ENCODE measurements at places on chromosomes 7 and 10.

DNA sequence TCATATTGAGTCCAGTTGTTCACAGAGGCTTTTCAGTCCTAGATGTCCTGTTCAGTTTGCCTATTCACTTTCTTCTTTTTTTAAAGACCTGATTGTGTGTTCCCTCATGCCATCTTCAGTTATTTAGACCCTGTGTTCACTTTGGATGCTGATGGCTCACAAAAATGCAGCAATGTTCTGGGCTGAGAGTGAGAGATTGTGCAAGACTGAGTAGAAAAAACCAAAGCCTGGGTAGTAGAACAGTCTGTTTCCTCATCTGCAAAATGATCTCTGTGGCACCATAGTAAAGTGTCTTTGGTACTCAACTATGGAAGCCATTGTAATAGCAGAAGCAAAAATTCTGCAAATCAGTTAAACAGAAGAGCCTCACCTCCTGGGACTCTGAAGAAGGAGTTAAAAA lies 43.2 kb downstream of the AKR1B1 start:
- no peak for DNase-seq

- DNase-seq, result no peak
Observed at GRCh38 chr7:44678471-44679179, 70.0 kb upstream of the ZMIZ2 start.

DNA sequence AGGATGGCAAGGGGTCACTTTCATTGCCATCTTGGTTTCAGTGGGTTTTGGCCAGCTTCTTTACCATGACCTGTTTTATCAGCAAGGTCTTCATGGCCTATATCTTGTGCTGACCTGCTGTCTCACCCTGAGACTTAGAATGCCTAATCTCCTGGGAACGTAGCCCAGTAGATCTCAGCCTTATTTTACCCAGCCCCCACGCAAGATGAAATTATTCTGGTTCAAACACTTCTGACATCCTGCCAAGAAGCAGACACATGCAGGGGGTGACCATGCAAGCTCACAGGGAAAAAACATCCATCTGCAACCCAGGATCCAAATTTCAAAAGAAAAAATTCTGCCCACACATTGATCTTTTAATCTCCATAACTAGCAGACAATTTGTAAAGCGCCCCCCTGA lies 88.4 kb upstream of the EEPD1 start:
- no peak for DNase-seq

DNA sequence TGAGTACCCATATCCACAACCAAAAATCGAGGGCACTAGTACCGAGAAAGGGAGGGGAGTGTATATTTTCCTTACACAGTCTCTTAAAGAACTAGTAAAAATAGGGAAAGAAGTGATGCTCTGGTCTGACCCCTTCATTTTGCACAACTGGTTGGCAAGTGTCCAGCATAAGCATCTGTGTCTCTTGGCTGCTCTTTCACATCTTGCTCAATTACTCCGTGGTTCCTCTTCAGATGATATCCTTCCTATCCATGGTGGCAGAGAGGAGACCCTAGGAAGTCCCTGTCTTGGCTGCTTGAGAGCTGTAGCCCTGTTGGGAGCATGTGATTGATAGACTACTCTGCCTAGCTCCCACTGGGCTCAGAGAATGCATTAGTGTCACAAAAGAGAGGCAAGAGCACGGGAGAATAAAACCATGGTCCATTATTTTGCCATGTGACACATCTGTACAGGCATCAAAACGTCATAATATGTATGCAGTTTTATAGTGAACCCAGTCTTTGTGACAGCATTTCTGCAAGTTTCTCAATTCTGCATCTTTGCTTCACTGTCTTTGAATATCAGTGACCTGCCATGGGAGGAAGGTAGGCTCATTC lies 111.8 kb upstream of the ANKRD1 start:
- no peak for DNase-seq

- no peak for DNase-seq
Observed at GRCh38 chr10:70958396-70958795, 70.0 kb upstream of the PCBD1 start.

GRCh38 chr10:77590344-77591237 lies 47.0 kb downstream of the KCNMA1 start:
- no peak for DNase-seq

DNA sequence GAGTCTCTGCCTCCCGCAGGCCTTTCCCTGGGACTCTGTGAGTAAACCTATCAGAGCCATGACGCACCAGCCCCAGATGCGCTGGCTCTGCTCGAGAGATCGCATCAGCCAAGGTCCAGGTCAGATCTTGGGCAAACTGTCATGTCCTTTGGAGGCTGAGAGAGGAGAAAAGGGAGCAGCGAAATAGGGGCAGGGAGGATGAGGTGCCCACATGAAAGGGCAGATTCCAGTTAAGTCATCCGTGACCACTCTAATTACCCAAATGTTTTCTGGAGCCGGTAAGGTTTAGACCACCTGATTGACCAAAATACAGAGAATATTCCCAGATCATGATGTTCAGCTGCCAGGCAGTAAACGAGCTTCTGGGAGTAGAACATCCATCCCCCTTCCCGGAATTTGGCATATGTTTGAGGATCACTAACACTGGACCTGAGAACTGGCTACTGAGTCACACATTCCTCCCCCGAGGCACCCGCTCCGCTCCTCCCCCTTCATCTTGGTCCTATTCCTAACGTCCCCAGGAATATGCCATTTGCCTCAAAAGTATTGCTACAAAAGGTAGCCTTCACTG lies 88.0 kb downstream of the FGFR2 start:
- no peak for DNase-seq

DNA sequence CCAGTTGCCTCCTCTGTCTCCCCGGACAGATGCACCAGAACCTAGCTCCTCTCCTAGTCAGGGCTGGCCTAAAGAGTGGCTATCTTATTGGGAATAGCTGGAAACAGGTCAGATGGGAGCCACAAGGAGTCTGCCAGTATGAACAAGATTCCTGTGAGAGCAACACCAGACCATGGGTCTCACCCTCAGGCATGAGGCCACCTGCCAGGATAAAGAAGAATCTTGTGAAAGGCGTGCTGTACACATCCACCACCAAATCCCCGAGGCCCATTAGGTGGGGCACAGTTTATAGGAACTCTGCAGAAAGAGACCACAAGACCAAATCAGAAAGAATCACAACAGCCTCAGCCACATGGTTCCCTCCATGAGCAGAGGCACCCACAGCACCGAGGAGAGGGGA lies 325.9 kb downstream of the TNS3 start:
- no peak for DNase-seq

- no peak for DNase-seq
Observed at GRCh38 chr7:92177362-92177761, 1.6 kb downstream of the LRRD1 start.

DNA sequence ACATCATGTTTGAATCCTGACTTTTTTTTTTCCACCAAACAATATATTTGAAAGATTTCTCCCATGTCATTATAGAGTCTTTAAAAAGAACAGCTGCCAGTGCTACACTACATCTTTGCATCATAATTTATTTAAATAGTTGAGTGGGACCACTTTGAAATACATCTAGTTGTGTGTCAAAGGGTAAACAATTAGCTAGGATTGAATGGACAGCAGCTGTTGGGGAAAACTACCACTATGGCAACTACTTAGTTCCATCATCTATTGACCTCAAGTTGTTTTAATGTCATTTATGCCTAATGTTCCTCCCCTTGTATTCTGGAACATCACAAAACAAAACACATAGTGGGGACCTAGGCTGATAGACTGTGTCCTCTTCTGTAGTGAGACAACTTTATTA lies 985.1 kb downstream of the SORCS1 start:
- DNase-seq, result no peak

GRCh38 chr10:84427903-84428650 lies 99.7 kb downstream of the CCSER2 start:
- no peak for DNase-seq

DNA sequence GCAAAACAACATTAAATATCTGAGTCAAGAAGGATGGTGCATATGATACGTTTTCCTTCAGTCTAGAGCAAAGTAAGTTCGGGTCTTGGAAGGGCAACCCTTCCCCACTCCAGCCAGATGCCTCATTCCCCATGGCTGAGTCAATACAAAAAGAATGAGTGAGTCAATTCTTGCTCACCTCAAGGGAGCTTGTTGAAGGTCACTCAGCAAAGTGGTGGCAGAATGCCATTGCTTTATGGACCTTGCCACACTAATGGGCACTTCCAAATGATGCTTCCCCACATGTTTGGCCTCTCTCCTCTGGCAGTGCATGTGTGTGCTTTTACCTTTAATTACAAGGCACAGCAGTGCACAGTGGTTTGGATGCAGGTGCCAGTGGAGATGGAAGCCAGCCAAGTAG lies 296.5 kb downstream of the SORCS3 start:
- DNase-seq, result no peak

DNA sequence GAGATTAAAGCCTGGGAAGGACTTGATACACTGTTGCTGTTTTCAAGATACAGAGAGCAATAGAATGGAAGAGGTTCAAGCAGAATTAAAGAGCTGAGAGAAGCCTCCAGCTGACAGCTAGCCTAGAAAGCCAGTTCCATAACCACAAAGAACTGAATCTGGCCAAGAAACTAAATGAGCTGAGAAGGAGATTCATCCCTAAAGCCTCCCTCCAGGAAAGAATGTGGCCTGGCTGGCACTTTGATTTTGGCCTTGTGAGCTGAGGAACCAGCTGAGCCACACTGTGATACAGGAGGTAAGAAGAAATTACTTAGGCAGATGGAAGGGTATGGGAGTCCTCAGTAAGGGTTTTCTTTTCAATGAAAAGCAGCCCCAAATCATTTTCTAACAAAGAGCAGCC lies 324.1 kb downstream of the PHF14 start:
- no peak for DNase-seq

DNA sequence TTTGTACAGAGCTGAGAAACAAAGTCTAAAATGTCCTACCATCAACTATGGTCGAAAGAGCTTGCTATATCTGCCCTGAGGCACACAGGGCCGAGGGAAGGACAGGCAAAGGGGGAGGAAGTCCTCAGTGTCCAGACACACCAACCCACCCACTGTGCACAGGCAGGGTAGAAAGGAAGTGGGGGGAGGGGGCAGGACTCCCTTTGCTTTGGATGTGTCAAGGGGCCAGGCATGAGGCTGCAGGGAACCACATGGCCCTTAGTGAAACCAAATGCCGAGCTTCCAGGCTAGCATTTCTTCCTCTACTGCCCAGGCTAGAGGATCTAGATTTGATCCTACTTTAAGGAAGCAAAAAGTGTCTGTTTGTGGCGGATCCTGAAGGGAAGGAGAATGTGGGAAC lies 28.6 kb downstream of the KCNH2 start:
- no peak for DNase-seq

DNA sequence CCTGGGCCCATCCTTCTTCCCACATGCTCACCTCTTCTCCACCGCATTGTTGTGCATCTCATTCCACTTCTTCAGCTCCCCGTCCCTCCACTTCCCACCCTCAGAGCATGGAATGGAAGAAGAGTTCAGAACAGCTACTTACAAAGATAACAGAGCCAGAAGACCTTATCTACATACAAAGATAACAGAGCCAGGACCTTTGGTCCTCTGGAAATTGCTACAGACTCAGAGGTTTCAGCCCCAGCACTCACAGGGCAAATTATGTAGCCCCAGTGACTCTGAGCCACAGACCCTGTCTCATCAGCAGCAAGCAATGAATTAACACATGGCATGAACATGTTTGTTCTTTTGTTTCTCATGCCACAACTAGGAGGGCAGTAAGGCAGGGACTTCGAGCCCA lies 28.7 kb upstream of the SLC29A3 start:
- no peak for DNase-seq

DNA sequence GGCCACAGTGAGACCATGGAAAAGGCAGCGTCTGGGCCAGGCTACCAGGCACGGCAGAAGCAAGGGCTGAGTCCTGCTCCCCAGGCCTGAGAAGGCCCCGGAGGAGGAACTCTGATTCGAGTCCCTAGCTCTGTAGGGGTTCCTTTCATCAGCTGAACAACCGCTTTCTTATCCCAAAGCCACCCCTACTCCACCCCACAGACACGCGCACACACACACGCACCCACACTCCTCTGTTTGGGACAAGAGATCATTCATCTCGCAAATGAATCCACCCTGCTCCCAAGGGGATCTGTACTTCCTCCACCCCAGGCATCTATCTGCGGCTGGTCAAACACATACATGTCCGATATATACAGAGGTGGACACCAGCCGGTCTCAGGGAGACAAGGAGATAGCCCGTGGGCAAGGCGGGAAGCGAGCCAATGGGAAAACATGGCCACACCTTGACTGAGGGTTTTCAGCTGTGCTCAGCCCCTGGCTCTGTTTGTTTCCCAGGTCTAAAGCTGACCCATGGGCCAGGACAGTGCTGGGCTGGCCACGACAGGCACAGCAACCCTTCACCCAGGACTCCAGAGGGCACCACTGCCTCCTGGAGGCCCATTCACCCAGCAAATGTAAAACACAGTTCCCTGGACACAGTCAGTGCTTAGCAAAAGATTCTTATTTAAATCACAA lies 7.3 kb downstream of the ZCCHC24 start:
- no peak for DNase-seq

DNA sequence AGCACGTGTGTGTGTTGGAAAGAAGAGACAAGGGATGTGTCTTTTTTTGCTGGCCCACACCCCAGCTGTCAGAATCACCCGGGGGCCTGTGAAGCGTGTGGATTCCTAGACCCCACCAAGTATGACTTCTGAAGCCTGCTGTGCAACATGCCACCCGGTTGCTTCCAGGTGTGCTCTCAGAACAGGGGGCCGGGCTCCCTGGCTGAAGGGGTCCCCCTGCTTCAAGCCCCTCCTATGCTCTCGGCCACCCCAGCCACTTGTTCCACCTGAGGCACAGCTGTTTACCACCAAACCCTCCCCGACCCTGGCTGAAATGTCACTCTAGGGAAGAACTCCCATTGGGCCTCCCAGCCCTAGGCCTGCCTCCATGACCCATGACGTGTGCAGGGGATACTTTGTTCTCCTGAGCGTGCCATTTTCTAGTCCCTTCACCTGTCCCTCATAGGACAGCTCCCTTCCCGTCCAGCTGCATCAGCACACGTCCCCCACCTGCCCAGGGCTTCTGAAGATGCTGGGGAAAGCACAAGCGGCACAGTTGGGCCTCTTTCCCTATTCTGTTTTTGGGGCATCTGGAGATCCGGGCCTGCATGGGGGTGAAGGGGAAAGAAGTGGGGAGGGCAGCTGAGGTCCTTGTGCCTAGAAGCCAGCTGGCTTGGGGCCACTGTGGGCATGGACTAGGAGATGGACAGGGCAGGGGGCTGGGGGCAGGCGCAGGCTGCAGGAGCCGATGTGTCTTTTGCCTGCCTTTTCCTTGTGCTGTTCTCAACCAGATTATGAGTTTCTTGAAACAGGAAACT lies 33.3 kb downstream of the CRHR2 start:
- DNase-seq, result no peak

DNA sequence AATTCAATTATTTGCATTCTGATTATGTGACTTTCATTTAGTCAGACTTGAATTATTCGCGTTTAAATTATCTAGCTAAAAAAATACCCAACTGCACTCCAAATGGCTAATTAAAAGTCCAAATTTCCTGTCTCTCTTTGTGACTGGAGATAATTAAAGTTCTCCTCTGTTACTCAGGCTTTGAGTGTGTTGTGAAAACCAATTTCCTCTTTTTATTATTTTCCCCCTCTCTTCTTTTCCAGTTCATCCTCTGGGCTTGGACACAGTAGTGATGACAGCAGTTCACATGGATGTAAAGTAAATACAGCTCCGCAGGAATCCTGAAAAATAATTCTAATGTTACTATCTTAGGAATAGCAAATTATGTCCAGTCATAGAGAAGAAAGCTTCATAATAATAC lies 80.6 kb downstream of the SNX10 start:
- no peak for DNase-seq

Measured in stimulated activated CD8-positive, alpha-beta memory T cell treated with anti-CD3 and anti-CD28 coated beads, Interleukin-4, amount 100 ng/mL, for 1 hour (primary cell).